ENCODE measurements at places on chromosomes 6 and 20. TPM values are rescaled to one million over a fixed set of nuclear protein-coding genes. Genes with fewer than 3 reads are reported as not detected.

The HS3ST5 gene
- not detected for total RNA-seq

The ID4 gene
- 14.4 TPM for total RNA-seq

The MDFI gene
- total RNA-seq: not detected

The NUS1 gene
- total RNA-seq: 28.5 TPM

The ADGRF4 gene
- not detected for total RNA-seq

The OXT gene
- not detected for total RNA-seq

The TDRD6 gene
- total RNA-seq: 0.27 TPM

The SCAND1 gene
- total RNA-seq: 74.2 TPM

The ZBP1 gene
- total RNA-seq: 22.8 TPM

The IMPG1 gene
- total RNA-seq: not detected

The OR2H1 gene
- not detected for total RNA-seq

The SUMO4 gene
- 4.7 TPM for total RNA-seq

The IYD gene
- total RNA-seq: not detected

The ABHD16B gene
- total RNA-seq: not detected

The RBPJL gene
- total RNA-seq: not detected

DNA sequence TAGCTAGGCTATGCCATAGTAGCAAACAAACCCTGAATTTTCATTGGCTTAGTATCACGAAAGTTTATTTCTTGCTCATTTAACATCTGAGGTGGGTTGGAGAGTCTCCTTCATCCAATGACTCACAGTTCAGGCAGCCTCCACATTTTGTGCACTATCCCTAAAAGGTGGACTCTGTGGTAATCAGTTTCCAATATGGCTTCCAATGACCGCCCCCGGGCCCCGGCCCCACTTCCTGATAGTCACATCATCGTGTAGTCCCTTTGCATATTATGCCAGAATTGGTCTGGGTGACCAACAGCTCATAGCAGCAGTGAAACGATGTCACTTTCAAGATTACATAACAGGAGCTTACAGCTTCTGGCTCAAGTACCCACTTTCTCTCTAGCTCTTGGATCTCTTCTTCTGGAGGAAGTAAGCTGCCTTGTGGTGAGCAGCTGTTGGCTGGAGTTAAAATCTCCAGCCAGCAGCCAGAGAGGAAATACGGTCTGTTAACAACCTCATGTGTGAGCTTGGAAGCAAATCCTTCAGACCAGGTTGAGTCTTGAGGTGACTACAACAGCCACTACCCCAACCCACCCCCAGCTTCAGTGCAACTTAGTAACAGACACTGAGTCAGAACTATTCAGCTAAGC, 7.8 kb downstream of the HCRTR2 start:
- DNase-seq: no peak

DNA sequence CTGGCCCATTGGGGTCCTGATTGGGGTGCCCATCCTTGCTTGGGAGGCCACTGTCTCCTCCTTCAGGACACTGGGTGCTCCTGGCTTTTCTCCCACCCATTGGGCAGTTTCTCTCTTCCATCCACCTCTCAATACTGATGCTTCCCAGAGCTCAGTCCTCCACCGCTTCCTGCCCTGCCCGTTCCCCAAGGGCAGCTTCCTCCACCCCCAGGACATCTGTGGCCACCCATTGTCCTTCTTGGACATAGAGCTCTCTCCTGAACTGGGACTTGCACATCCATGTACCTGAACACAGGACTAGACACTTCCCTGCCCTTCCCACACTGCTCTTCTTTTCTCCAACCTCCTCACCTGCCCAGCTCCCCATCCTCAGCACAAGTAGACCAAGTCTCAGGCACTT, 69.4 kb upstream of the NNAT start:
- DNase-seq: no peak

DNA sequence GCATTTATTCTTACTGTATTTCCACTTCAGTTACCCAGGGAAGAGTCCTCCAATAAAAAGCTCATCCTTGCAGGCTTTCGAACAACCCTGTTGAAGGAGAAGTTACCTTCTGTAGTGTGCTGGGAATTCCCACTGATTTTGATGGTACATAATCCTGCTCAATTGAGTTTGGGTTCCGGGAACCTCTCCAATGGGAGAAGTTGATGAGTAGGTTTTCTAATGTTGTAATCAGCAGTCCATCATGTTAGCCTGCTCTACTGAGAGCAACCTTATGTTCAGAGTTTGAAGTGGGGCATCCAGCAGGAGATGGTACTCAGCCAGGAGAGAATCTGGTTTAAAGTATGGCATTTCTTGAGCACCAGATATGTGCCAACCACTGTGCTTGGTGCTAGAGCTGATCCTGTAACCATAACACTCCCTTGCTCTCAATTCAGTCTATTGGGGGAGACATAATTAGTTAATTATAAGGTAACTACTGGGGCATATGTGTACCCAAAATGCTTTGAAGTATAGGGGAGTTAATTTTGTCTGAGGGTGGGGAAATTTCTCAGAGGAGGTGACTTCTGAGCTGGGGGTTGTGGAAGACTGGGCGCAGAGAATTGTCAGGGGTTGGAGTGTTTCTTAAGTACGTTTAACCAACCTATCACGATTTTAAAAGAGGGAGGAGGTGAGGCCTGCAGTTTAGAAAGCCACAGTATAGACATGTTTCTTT, 2.1 kb downstream of the TOP1 start:
- DNase-seq: no peak

GRCh38 chr6:125858427-125859320, 67.9 kb downstream of the NCOA7 start:
- DNase-seq: no peak

GRCh38 chr6:111382476-111383294, 100.3 kb downstream of the REV3L start:
- no peak for DNase-seq

DNA sequence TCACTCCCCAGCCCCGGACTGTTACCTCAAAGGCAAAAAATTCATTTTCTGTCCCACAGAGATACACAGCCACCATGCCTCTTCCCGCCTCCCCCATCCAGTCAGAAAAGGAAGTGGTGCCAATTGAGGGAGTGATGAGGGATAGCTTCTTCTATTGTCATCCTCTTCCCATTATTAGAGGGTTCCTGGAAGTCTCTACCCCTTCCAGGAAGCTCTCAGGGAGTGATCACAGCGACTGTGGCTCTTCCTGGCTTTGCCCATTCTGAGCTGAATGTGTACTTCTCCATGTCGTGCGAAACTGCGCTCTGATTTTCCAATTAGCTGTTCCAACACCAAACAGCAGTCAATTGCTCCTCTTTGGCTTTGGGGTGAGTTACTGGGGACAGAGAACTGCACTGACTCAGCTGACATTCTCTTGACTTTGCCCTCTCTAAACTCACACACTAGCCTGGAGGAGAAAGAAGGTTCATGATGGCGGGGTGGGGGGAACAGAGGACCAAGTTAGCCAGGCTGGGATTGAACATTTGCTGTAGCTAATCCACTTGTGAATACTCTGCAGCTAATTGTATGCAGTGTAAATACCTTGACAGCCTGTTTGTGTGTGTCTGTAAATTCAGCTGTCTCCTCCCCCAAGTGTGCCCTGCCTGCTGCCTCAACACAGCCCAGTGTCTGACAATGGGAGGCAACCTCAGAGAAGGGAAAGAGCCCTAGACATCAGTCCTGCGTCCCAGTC, 2.4 kb upstream of the MDGA1 start:
- no peak for DNase-seq

GRCh38 chr6:18153311-18153703, 1.6 kb downstream of the TPMT start:
- DNase-seq: no peak

DNA sequence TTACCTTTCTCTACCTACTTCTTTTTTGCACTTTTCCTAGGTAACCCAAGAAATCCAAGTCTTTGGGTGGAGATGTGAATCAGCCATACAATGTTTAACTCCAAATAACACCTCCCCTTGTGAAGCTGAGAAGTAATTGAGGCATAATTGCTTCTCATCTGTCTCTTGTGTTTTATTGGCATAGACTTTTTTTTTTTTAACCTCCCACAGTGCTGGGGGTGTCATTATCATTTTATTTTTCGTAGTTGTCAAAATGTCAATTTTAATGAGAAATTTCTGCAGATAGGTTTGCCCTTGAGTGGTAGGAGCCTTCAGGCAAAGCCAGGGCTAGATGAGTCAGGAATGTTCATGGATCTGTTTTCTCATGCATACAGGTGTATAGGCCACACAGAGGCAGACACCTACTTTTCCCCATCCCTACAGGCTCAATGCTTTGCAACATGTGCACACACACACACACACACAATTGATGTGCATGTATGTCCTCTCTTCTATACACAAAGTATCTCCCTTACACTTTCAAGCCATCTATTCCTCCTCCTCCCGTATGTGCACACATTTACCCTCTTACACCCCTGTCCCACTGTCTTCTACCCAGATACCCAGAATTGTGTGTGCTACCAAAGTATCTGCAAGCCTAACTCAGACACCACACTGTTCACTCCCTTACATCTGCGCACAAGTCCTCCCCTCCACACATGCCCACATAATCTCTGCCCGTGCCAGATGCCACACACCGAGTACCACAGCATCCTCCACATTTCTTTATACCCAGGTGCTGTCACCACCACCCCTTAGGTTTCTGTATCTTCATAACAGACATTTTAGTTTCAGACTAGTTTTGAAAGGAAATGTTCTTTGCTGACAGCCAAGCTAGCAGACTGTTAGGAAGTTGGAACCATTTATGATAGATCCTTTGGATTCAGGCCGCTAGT, 22.0 kb downstream of the RALY start:
- DNase-seq: no peak

GRCh38 chr6:149988550-149989346, 25.0 kb downstream of the ULBP1 start:
- DNase-seq: no peak

DNA sequence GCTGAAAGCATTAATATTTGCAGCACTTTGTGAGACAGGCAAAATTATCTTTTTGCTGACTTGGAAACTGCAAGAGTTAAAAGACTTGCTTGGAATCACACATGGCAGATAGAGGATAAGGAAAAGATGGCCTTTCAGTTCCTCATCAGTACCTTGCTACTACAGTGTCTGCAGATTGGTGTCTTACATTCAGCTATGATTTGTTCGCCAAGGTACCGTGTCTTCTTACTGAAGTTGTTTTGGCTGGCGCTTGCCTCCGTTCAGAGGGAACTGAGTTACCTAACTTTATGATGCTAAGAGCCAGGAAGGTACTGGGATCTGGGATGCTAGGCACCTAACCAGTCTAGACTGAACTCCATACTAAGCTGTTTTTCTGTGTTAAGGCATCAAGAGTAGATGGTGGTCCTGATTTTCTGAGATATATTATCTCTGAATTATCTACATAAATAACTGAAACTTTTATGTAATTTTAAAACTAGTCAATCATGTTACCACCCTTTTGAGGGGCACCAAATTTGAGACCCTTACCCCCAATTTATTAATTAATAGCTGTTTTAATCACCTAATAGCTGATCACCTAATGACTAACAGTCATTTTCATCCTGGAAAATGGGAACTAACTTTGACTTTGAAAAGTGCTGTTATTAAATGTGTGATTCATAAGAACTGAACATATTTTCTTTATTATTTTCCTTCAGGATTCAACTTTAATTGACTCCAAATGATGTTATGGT, 2.5 kb downstream of the WTAP start:
- DNase-seq: no peak

GRCh38 chr20:46550461-46550860, at the start of gene OCSTAMP:
TSS of gene OCSTAMP (minus strand) at chr20:46550654. CDS start at chr20:46550560, 94 bp downstream.
- DNase-seq: no peak

GRCh38 chr6:42708096-42708495, 14.3 kb downstream of the PRPH2 start:
- no peak for DNase-seq

DNA sequence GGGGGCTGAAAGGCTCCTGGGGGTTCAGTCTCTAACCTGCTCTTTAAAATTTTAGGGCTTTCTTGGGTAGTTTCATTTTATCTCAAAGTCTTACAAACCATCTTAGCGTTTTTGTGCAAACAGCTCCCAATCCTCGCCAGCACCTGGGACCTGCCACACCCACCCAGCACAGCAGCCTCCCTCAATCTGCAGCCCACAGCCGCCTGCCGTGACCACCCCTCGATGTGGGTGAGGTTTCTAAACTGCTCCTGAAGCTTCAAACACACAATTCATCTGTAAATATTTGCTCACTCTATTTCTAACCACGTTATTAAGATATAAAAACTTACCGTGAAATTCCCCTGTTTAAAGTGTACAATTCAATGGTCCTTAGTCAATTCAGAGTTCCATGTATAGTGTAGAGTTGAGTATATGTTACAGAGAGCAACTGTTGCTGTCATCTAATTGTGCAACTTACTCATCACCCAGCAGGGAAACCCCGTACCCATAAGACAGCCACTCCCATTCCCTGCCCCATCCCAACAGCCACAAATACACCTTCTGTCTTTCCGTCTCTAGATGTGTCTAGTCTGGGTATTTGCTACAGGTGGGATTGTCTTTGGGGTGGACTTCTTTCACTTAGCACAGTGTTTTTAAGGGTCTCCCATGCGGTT, 381.0 kb downstream of the TAF4 start:
- DNase-seq: no peak

GRCh38 chr6:15739867-15740266, 77.0 kb upstream of the DTNBP1 start:
- no peak for DNase-seq

DNA sequence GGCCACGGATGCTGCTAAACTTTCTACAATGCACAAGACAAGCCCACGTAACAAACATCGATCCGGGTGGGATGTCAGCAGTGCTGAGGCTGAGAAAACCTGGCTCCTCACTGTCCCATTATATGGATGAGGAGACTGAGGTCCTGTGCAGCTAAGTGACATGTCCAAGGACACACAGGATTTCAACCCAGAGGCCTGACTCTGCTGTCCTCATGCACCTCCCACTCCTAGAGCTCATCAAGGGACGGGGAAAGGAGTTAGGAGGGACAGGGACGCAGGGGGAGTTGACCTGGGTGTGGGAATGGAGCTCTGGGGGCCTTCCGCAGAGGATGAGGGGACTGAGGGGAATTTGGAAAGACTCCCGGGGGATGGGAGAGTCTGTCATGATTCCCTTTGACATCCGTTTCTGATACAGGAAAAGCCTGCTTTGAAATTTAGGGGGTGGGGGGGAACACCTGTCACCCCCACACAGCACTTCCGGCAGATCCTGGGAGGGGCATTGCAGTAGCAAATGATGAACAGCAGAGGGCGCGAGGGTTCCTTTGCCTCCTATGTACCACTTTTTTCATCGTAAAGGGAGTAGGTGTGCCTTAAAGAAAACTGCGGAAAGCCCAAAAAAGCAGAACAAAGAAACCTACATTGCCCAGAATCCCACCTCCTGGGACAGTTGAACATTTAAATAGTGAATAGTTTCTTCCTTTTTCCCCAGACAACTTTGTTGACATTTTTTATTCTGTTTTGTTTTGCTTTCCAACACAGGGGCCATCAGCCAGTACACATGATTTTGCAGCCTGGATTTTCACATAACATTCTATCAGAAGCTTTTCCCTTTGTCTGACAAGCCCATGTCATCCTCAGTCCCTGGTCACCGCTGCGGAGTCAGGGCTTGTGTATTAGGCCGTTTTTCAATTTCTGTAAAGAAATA, 48.6 kb downstream of the SLC2A10 start:
- no peak for DNase-seq

GRCh38 chr6:136149311-136149710, 100.8 kb downstream of the MTFR2 start:
- DNase-seq: no peak

- DNase-seq: no peak
Observed at GRCh38 chr6:144197919-144198318, 47.6 kb downstream of the STX11 start.

- DNase-seq: no peak
Observed at GRCh38 chr20:43982886-43983285, 68.2 kb downstream of the TOX2 start.

- no peak for DNase-seq
Observed at GRCh38 chr6:14192216-14192788, 74.7 kb downstream of the CD83 start.

- DNase-seq: no peak
Observed at GRCh38 chr6:24403501-24403824, 727 bp downstream of the MRS2 start.

GRCh38 chr20:62575976-62576722, 66.2 kb upstream of the SLCO4A1 start:
- no peak for DNase-seq

Measured in spleen (tissue), 13 donors.